ENCODE measurements at places on chromosomes 4 and X.

DNA sequence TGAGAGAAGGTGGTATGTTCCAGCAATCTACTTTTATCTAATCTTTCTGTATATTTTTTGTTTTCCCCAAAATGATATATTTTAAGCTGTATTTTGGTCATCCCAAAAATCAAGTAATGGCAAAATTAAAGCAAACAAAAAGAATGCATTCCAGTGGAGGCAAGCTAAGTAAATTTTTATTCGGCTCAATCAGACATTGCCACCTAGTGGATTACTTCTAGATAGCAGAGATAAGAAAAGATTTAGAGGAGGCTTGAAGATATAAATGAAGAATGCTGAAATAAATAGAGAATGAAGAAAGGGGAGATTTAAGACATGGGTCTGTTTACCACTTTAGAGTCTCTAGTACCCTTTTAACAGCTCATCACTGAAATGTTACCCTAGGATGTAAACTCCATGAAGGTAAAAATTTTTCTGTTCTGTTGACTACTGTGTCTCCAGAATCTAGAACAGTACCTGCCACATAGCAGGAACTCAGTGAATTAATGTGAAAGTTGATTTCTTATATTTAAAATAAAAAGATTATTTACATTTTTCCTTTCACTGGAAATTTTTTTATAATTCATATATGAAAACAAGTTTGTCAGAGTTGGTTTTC lies 110.9 kb upstream of the ANK2 start:
- no peak for DNase-seq

- no peak for DNase-seq
Observed at GRCh38 chr4:55756208-55756607, 63.4 kb upstream of the EXOC1L start.

DNA sequence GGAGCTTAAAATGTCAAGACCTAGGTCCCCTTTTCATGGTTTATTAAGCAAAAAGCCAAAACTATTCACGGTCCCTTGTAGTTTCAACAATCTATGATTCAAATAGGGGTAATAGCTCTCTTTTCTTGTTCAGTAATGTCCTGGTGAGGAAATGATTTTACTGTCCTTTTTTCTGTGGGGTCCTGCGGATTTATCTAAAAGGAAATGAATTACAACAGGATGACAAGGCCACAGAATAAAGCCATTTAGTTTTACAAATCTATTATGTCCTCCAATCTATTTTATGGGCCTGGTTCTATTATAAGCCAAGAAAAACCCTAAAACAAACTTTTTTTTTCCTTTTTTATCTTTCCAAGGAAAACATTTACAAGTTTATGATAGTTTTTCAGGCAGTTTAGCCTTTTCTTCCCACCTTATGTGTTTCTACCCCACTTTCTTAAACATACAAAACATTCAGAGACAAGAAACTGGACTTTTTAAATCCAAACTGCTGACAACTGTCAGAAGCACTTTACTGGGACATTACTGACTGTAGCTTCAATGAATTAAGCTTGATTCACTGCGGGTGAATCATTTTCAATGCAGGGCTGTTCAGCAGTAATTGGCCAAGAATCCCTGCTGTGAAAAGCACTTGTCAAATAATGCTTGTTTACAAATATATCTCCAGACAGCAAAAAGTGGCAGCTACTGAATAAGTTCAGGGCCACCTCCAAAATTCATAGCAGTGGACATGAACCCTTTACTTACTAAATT lies 4.3 kb downstream of the EPHA5 start:
- no peak for DNase-seq

GRCh38 chr4:75338352-75338880 lies 175.8 kb downstream of the RCHY1 start:
- DNase-seq: no peak

DNA sequence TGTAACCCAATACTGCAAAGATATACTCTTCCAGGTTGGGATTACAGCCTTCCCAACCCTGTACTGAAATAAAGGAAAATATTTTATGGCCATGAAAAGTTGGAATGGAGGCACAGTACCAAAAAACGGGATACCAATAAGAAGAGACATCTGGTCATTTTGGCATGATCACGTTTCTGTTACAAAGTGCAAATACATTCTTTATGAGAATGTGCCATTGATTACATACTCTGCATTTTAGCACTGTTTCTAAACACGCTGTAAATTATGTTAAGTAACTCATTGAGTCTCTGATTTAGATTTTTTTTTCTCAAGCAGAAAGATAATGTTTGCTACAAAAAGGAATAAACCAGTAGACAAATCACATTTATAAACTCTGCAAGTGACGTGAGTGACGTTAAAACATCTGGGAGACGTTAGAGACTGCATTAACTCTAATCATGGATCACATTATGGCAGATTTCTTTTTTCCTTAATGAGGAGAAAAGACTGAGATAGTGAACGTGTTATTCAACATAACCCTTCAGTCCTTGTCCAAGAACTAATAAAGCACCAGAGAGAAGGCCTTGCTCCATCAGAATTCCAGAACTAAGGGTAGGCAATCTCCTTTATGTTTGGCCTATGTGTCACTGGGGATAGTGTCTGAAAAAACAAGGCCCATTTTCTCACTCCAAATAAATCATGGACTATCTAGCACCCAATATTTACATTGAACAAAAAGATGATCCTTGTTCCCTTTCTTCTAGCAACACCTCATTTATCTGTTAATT lies 31.0 kb downstream of the UNC5C start:
- no peak for DNase-seq

- no peak for DNase-seq
Observed at GRCh38 chr4:121034017-121034416, 38.3 kb downstream of the NDNF start.

DNA sequence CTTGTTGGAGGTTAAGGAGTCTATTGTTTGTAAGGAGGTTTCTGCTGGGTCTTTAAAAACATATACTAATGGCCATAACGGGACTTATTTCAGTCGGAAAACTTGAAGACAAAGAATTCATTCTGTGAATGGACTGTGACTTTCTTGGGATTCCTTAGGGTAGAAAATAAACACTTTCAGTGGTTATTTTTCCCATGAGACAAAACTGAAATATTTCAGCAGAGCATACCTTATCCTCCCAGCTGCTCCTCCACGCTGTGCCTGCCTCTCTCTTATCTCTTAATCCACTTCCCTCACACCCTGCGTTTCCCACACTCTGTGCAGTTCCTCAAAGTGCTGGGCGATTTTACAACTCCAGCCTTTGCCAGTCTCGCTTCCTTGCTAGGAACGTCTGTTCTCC lies 47.1 kb upstream of the SORBS2 start:
- DNase-seq: no peak

GRCh38 chr4:133320576-133321170 lies 171.6 kb downstream of the PCDH10 start:
- DNase-seq: no peak

- DNase-seq: no peak
Observed at GRCh38 chr4:61740886-61741285, 540.8 kb downstream of the ADGRL3 start.

DNA sequence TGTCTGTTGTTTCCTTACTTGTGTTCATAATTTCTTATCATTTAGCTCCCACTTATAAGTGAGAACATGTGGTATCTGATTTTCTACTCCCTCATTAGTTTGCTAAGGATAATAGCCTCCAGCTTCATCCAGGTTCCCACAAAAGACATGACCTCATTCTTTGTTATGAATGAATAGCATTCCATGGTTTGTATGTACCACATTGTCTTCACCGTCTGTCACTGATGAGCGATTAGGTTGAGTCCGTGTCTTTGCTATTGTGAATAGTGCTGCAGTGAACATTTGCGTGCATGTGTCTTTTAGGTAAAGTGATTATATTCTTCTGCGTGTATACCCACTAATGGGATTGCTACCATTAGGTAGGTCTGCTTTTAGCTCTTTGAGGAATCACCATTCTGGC lies 624.3 kb upstream of the EPHA5 start:
- no peak for DNase-seq

GRCh38 chrX:1487401-1487800 lies 34.7 kb upstream of the ASMTL start:
- DNase-seq: no peak

DNA sequence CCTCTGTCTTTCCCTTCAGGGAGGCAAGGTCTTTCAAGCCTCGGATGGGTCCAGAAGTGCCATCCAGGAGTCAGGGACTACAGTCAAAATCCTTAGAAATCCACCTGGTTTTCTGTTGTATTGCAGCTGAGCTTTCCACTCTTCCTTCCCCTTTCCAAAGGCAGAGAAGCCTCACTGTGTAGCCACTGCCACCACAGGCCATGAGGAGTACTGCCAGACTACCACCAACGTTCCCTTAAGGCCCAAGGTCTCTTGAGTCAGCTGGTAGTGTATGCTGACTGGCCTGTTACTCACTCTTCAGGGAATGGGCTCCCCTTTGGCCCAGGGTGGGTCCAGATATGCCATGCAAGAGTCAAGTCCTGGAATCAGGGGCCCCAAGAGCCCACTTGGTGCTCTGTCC lies 1454.1 kb downstream of the PCDH19 start:
- no peak for DNase-seq

- no peak for DNase-seq
Observed at GRCh38 chr4:2354118-2354517, 64.3 kb downstream of the ZFYVE28 start.

DNA sequence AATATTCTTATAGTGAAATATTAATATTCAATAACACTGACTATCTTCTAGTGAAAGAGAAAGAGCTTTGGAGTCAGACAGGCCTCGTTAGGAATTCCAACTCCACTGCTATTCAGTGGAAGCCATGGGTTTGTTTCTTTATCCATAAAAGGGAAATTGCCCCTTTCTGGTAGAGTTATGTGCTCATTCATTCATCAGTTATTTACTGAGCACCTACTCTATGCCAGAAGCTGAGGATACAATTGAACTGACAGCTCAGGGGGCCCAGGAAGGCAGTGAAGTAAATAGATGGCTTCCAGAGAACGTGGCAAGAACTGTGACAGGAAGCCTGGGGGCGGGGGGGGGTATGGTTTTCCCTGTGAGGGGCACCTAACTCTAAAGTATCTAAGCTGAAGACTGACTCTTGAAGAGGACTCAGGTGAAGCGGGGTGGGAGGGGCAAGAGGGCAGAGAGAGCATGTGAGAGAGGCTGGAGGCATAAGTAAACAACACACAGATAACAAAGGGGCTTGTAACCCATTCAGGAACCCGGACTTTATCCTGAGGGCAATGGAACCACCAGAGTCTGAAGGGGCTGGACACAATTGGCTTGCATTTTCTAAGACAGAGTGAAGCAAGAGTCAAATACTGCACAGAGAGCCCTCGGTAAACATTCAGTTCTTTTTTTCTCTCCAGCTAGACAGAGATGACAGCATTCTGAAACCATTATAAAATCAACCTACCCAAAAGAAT lies 20.3 kb downstream of the ANXA5 start:
- DNase-seq: no peak

DNA sequence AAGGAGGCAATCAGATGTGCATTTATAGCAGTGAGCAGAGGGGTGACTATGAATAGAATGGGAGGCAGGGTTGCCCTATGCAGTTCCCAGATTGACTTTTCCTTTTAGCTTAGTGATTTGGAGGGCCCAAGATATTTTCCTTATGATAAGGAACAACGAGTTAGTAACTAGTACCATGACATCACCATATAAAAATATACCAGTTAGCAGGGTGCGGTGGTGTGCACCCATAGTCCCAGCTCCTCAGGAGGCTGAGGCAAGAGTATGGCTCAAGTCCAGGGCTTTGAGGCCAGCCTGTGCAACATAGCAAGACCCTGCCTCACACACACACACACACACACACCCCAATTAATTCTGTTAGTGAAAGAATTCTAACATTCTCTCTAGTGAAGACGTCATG lies 53.0 kb downstream of the IL13RA2 start:
- no peak for DNase-seq

DNA sequence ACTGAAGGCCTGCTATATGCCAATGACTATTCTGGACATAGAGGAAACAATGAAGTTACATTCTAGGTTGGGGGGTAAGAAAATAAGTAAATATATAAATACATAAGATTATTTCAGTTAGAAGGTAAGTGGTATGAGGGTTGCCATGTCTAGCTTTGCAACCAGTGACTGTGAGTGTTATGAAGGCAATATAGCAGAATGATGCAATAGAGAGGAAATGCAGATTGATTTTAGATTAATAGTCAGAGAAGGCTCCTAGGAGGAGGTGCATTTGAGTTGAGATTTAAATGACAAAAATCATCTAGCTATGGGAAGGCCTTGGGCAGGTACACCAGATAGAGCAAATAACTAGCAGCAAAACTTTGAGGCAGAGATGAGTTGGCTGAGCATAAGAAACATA lies 243.2 kb downstream of the FBXO8 start:
- DNase-seq: no peak

GRCh38 chrX:31523884-31524536 lies 452.2 kb upstream of the FTHL17 start:
- no peak for DNase-seq

DNA sequence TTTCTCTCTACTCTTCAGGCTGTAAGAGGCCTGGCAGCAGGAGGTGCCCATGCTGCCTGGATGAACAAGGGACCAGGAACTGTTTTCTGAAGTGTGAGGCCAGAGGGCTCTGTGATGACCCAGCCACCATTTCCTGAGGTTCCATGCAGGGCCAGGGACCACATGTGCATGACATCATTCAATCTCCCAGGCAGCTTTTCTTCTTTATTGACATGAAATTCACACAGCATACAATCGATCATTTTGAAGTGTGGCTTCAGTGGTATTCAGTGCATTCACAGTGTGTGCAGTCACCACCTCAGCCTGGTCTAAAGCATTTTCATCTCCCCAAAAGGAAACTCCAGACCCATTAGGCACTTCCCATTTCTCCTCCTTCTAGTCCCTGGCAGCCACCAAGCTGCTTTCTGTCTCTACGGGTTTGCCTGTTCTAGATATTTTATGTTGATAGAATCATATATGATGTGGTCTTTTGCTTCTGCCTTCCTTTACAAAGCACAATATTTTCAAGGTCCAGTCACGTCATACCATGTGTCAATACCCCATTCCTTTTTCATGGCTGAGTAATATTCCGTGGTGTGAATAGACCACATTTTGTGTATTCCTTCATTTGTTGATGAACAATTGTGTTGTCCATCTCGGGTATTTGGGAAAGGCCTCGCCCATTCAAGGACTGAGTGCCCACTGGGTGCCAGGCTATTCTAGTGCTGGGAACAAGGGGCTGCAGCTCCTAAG lies 93.1 kb downstream of the PSAPL1 start:
- no peak for DNase-seq

DNA sequence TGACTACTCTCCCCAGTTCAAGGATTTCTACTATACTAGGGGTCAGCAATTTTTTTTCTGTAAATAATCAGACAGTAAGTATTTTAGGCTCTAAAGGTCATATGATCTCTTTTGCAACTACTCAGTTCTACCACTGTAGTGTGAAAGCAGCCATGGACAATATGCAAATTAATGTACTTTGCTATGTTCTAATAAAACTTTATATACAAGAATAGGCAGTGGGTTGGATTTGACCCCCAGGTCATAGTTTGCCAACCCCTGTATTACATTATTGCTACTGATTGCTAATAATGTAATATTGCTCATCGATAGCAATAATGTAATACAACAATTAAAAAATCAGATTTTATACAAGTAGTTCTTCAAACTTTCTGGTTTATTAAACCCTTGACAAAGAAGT lies 59.2 kb upstream of the GPR34 start:
- no peak for DNase-seq

DNA sequence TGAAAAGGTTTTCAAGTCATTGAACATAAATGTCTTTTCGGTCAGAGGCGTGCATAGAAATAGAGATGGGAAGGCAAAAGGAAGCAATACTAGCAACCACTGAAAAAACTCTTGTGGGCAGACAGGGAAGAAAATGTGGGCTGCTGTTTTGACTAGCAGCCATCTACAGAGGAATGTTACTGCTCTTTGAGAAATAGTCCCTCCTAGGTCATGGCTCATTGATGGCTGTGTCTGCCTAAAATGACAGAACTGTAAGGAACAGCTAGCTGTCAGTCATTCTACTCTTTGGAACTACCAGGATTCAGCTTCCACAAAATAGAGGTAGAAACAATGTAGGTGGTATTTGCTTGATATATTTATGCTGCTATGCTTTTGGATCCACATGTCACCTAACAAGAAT lies 26.9 kb upstream of the TMPRSS11B start:
- no peak for DNase-seq
